ENCODE measurements at places on chromosomes 3 and 15. TPM values are rescaled to one million over a fixed set of nuclear protein-coding genes. Genes with fewer than 3 reads are reported as not detected.
A peak's percentile ranks its signal among the peaks of the same experiment; 100 is the strongest.

DNA sequence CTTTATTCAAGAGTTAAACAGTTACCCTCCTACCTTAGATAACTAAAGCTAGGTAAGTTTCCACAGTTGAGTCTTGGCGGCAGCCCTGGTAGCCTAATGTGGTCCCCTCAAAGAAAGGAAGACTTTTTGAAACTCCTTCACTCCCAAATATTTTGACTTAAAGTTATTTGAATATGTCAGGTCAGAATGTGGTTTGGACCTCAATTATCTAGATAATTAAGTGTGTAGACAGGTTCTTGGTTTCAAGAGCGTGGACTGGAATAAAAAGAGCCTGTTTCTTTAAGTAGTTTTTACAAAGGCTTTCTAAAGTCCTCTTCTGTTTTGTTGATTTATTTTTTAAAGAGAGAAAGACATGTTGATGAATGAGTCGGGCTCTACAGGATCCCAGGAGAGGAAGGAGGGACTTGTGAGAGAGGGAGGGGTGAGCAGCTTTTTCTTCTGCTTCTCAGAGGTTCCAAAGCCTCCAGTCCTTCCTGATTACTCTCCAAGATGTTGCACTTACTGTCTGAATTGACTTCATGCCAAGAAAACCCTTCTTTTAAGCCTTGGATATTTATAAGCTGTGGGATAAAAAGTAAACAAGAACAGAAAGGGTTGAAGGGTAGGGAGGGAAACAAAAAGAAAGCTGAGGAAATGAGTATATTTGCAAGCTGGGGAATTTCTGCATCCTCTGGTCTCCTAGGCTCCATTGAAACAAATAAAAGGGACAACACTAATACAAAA is 457.4 kb downstream of the IGSF11 start:
- no peaks in the 10 kb centered on the region for H3K27me3 ChIP-seq
- no peak overlapping the region for H3K4me3 ChIP-seq
- H3K36me3 ChIP-seq, result no peaks in the 10 kb centered on the region

DNA sequence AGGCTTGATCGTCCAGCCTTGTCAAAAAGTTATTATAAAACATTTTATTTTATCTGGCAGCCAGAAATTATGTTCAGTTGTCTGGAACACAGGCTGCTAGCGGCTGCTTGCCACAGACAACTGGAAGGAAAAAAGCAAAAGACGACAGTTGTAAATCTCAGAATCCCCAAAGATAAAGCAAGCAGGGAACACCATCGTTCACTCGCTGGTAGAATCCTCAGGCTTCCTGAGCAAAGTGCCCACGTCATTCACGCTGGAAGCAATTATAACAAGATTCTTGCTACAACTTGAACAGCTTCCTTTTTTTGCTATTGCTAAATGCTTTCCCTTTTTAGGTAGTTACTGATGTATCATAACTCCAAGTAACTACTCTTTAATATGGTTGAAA is 33.6 kb downstream of the ADAMTS17 start:
- H3K27me3 ChIP-seq, result no peaks in the 10 kb centered on the region
- H3K4me1 ChIP-seq, result peaks cover 44% of the 10 kb centered on the region
- DNase-seq, result no peak
- no peaks in the 10 kb centered on the region for H3K36me3 ChIP-seq

DNA sequence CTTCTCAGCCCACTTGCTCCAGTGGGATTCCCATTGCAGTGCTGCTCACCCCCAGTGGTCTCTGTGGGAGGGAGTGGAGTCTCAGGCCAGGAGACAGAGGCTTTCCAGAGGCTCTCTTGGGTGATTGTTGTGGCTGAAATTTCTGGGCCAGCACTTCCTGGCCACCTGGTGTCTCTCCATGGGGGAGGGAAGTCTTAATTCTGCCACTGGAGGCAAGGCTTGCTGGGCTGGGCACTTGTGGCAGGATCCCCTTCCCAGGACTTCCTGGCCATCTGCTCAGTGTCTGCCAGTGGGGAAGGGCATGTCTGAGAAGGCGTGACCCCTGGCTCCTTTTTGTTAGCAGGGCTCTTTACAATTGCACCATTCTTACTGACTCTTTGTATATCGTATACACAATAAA is 351.8 kb downstream of the GABRB3 start:
- no peaks in the 10 kb centered on the region for H3K36me3 ChIP-seq
- H3K27me3 ChIP-seq, result no peaks in the 10 kb centered on the region
- no peak overlapping the region for H3K4me3 ChIP-seq
- no peak overlapping the region for H3K27ac ChIP-seq

The EPB42 gene
- total RNA-seq, result not detected

GRCh38 chr15:75420698-75421097 is 30.8 kb downstream of the SIN3A start:
- H3K27ac ChIP-seq, result no peak overlapping the region
- H3K27me3 ChIP-seq, result no peaks in the 10 kb centered on the region
- peaks cover 58% of the 10 kb centered on the region for H3K36me3 ChIP-seq
- no peak for DNase-seq

DNA sequence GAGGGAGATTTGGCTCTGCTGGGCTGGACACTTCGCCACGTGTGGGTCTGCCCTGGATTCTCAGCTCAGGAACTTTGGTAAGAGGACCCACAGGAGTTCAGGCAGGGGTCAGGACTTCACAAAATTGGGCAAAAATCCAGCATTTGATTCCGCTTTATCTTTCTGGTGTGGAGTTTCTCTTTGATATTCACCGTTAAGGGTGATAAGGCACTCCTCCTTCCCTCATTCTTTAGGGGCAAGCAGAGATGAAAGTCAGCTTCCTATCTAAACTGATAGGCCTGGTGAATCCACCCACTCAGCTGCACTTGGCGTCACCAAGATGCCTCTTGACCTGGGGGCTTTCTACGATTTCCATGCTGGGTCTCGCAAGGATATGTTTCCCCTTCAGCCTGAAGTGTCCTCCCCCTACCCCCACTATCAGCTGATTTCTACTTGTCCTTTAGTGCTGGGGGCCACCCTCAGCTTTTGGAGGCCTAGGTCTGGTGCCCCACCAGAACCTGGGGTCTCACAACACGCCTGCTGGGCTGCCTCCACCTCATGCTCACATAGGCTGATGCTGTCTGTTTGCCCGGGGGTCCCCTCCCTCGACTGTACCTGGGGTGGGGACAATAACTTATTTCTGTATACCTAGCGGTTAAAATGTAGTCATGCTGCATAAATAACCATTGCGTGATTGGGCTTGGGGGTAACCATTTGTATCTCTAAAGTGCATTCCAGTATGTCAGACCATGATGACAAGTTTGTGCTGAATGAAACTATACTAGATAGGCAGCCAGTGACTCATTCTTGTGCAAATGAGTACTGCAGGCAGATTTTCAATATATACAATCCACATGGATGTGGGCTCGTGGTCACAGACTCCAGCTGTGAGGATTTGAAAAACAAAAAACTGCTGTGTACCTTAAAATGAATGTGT is 248.3 kb downstream of the ADAMTS17 start:
- no peak for DNase-seq
- no peaks in the 10 kb centered on the region for H3K4me1 ChIP-seq
- no peak overlapping the region for H3K4me3 ChIP-seq
- H3K36me3 ChIP-seq, result no peaks in the 10 kb centered on the region
- H3K27me3 ChIP-seq, result no peaks in the 10 kb centered on the region

The POLR2H gene
- total RNA-seq, result 47.1 TPM

DNA sequence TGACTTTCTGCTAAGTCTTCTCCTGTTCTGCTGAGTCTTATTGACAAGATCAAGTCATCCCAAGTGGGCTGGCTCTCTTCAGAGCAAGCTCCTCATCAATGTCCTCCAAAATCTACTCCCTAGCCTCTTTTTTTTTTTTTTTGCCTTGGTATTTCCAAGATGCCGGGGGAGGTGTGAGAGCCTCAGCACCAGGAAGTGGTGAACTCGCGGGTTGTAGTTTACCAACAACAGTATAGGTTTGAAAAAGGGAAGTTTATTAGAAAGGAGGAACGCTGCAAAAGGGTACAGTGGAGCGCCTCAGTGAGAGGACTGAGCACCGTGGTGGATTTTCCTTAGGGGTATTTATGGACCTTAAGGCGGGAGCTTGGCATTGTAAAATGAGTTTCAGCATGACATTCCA is 94.3 kb upstream of the SGO1 start:
- no peak overlapping the region for H3K4me3 ChIP-seq
- no peaks in the 10 kb centered on the region for H3K4me1 ChIP-seq
- H3K27ac ChIP-seq, result no peak overlapping the region
- no peaks in the 10 kb centered on the region for H3K27me3 ChIP-seq

DNA sequence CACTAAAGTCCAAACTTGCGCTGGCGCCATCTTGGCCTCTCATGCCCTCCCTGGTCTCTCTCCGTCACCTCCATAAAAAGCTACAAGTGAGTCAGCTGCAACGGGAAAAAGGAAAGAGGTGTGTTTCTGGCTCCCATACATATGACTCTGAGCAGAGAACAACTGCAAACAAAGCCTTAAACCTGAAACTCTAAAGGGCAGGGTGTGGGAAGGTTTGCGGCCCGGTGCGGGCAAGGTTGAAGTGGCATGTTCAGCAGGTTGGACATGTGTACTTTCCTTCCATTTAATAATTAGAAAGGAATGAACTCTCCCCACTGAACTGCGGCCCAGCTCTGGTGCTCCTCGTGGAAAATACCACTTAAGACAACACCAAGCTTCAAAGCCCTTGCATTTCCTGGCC is 59.0 kb upstream of the PPARG start:
- no peaks in the 10 kb centered on the region for H3K36me3 ChIP-seq
- peaks cover 29% of the 10 kb centered on the region for H3K4me1 ChIP-seq
- H3K27ac ChIP-seq, result peak overlapping the region; percentile 65
- no peaks in the 10 kb centered on the region for H3K27me3 ChIP-seq

GRCh38 chr3:190892395-190892902 is 30.0 kb upstream of the GMNC start:
- no peak for DNase-seq
- H3K36me3 ChIP-seq, result no peaks in the 10 kb centered on the region
- no peak overlapping the region for H3K4me3 ChIP-seq
- peaks cover 2% of the 10 kb centered on the region for H3K4me1 ChIP-seq
- peaks cover 4% of the 10 kb centered on the region for H3K27me3 ChIP-seq

DNA sequence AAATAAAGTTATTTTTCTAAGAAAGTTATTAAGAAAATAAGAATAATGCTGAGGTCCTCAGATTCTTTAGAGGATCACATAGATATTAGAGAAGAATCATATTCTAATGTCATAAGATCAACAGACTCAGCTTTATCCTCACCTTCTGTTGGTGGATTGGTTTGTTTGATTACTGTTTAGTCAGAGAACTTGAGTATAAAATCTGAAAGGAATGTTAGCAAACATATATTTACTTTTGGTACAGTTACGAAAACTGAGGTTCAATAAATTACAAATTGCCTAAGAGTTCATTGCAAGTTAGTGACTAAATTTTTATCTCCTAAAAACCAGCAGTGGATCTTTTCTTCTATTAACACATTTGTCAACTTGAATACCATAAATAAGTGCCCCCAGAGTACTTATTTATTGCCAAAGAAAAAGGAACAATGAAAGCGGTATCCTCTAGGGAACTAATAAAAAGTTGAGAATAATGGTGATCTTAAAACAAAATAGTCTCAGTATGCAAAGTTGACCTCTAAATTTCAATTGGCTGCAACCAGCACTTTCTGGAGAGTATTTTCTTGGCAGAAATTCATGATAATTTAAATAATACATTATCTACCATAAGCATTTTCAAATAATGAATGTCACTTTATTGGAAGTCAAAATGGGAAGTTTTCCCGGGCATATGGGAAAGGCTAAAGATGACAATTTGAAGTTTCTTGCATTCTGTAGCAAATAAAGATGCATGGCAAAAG is 296.8 kb downstream of the OTOL1 start:
- no peak overlapping the region for H3K4me3 ChIP-seq
- no peaks in the 10 kb centered on the region for H3K36me3 ChIP-seq
- H3K27me3 ChIP-seq, result no peaks in the 10 kb centered on the region
- DNase-seq, result no peak

All from suprapubic skin (tissue), 4 donors.